ENCODE measurements at places on chromosomes 4 and X.

DNA sequence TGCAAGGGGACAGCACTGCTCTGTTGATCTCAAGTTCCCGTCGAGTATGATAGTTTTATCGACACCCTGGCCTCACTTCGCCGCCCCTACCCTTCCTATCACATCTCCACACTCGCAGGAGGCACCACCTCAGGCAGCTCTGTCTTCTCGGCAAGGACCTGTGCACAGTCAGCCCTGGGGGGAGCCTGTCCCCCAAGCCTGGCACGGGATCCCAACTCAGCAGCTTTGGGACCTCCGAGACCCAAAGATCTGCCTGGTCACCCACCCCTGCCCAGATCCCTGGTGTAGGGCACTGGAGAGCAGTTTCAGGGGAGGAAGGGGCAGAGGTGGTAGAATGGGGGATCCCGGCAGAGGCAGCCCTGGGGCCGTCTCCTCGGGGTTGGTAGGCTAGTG lies 18.0 kb upstream of the UBA1 start:
- no peak for DNase-seq

- no peak for DNase-seq
Observed at GRCh38 chr4:113071805-113072204, 22.4 kb downstream of the ANK2 start.

DNA sequence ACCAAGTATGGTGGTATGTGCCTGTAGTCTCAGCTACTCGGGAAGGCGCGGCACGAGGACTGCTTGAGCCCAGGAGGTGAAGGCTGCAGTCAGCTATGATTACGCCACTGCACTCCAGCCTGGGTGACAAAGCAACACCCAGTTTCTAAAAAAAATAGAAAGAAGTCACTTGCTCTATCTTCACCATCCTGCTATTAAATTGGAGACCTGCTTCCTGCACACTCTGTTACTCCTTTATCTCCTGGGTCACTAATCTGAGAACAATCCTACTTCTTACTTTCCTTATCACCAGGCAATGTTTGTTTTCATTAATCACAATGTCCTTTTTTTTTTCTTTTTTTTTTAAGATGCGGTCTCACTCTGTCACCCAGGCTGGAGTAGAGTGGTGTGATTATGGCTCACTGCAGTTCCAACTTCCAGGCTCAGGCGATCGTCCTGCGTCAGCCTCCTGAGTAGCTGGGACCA lies 16.2 kb downstream of the PRKX start:
- DNase-seq: no peak

DNA sequence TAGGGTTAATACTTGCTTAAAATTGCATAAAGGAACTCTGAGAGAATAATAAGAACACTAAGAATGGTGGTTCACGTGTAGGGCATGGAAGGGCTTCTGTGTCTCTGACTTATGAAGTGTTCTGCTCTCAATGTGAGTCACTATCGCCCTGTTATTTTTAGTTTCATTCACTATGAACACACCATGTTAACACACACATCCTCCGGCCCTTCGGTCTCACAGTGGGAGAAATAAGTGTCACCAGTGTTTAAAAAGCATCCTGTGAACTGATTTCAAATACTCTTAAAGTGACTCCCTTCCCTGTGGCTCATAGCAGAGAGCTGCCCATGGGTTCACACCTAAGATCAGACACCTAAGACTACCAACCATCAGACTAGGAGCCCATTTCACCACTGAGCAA lies 33.8 kb upstream of the FGFBP2 start:
- no peak for DNase-seq

DNA sequence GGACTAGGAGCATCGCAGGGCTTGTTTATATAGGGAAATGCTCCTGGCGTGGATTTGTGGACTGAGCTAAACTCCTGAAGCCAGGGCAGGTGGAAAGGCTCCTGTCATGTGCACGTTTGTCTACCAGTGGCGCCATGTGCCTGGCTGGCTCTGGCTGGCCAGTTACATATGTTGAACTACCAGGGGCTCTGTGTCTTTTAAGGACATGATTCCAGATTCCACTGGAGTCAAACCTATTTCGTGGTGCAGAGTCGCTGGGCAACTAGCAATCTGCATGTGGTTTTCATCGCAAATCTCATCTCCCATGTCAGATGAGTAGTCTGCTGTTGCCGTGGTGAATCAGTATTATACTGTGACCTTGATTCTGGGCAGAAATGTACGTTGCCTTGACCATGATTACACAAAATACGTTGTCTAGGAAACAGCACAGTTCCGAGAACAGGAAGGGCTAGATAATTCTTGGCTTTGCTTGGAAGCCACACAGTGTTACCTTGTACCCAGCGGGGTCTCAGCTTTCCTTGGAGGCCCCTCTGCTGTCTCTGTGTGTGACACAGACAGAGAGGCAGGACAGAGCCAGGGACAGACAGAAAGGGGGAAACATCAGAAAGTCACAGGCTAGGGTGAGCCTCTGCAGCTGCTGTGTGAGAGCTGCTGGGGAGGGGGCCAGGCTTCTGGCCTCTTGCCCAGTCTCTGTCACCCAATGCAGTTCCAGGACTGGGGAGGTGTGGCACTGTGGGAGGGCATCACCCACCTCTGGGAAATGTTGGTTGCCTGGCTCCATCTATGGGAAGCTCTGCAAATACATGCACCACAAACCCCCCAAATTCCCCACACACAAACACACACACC lies 19.2 kb downstream of the PNMA6E start:
- DNase-seq: no peak
